GM23248 (cell line): ENCODE measurements at places on chromosomes 1 and 21. TPM values are rescaled to one million over a fixed set of nuclear protein-coding genes. Genes with fewer than 3 reads are reported as not detected.

Gene VWA1
- total RNA-seq, result 1.4 and 2.3 TPM in 2 replicates

Gene TCHH
- 0.22 TPM in 1 of 2 replicates, not detected in the other for total RNA-seq

Gene SLC35D1
- total RNA-seq, result 13.4 and 14.9 TPM in 2 replicates

Gene GBP5
- 0.43 and 2.0 TPM in 2 replicates for total RNA-seq

Gene RNU1-2
- total RNA-seq, result under 0.01 TPM in 1 of 2 replicates, not detected in the other

GRCh38 chr1:228018125-228018398, 11.3 kb downstream of the WNT3A start:
- DNase-seq, result no peak

DNA sequence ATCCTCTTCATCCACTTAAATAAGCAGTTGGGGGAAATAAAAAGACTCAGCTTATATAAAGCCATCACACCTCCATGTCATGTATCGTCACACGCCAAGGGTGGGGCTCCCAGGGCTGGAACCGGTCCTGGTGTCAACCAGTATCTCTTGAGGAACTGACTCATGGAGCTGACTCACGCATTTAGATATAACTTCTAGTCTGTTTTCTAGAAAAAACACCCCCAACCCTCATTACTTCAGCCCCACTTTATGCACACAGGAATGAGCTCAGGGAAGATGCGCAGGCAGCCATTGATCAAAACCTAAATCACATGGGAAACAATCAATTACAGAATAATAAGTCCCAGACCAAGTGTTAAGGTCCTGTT, 6.9 kb upstream of the IL22RA1 start:
- DNase-seq, result peak; percentile 94

- DNase-seq, result no peak
Observed at GRCh38 chr1:159201642-159202041, 3.0 kb upstream of the ACKR1 start.

DNA sequence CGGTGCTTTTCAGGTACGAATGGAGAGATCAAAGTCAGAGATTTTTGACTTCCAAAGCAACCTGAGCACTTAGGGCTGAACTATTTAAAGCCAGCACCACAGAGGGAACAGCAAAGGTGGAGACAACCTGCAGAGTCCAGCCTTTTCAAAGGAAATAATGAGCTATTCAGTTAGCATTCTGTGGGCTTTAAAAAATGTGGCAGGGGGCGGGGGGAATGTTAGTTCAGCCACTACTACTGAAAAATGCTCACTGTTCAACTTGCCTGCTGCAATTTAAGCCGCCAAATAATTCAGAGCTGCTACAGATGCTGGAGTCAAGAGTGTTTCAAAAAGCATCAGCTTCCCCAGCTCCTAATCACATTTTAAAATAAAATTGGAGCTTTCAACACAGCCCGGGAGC, 473.3 kb upstream of the PLXNA2 start:
- no peak for DNase-seq

DNA sequence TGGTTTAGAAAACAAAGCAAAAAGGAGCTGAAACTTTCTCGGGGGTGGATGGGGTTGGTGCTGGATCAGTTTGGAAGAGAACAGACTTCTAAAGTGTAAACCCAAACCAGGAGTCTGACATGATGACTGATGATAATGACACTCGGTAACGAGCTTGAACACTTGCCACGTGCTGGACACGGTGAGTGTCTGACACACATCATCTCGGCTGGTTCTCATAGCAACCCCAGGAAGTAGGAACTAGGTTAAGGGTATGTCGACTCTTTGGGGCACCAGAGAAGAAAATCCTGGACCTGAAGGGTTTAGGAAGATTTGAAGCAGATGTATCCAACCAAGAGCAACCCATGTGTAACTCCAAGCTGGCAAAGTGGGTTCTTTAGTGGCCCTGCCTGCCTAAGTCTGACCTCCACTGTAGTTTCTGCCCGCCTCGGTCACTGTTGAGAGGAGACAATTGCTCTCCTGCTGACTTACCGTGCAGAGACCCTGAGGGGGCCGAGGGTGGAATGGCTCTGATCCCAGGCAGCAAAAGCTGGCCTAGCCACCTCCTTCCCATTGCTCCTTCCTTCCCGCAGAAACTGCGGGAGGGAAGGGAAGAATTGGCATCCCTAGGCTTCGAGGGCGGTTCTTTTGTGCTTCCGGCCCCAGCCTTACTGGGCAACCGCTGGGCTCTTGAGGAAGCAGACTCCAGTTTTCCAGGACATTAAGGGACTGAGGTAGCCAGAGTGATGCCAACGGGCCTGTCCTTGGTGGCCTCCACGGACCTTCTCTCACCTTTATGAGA, 156.0 kb downstream of the TOMM20 start:
- peak; percentile 43 for DNase-seq

GRCh38 chr1:169708647-169709046, 2.8 kb downstream of the SELL start:
- no peak for DNase-seq
